Stimulated activated CD8-positive, alpha-beta memory T cell treated with anti-CD3 and anti-CD28 coated beads, Interleukin-15, amount 100 ng/mL, for 24 hours (primary cell): ENCODE measurements at places on chromosomes 7 and 10.

- peak; percentile 25 for DNase-seq
Measured at GRCh38 chr10:17229717-17229966, 1.6 kb downstream of the VIM start.

DNA sequence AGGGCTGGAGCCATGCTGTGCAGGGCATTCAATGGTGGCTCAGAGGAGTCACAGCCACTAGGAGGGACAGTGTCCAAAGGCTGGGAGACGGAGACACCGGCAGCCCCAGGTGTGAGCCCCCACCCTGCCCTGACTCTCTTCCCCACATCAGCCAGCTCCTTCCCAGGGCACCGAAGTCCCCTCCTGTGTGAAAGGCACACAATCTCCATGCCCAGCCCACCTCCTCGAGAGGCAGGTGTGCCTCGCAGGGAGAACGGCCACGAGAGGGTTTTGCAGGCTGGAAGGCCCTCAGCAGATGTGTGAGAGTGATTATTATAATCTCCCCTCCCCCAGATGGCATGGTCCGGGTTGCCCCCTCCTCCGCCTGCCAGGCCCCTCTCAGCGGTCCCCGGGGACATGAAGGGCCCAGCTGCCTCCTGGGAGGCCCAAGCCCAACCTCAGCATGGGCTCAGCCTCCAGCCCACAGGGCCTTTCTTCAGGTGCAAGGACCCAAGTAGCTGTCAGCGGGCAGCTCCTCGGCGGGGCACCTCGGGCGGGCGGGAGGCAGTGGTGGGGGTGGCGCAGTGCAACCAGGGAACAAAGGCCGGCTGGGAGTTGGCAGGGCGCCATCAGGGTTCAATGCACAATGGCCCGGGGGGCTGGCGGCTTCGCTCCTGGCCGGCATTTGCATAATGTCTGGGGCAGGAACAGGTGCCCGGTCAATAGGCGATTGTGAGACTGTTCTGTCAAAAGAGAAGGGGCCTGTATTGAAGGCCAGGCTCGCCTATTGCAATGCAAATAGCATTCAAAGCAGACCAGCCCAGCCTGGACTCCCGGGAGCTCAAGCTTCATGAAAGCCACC, 155.3 kb upstream of the ZMIZ1 start:
- DNase-seq = no peak

DNA sequence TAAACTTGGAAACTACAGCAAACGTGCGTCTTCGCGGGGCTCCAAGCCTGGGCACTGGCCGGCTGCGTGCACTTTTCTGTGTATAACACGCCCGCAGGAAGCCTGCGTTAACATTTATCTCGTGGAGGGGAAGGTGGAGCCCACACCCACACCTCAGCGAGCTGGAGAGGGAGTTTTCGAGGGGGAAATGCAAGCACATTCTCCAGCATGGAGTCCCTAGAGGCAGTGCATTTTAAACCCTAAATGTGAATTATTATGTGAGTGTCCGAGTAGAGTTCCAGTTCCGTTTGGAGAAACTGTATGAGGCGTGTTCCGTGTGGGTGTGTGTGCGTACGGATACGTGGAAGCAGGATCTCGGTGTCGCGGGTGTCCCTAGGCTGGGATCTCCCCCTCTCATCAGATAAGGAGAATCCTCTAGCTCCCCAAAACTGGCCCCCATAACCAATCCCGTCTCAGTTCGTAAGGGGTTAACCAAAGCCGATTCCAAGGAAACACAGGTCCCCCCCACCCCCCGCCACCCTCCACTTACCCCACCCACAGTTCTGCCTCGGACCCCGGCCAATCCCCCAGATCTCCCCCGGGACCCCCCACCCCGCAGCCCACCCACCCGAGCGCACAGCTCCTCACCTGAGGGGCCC, 403 bp downstream of the CDK6 start:
- DNase-seq = peak; percentile 26

GRCh38 chr10:68895041-68895440, 6.1 kb upstream of the DDX50 start:
- DNase-seq = no peak

GRCh38 chr7:138962561-138963270, 18.5 kb downstream of the KIAA1549 start:
- DNase-seq = no peak

DNA sequence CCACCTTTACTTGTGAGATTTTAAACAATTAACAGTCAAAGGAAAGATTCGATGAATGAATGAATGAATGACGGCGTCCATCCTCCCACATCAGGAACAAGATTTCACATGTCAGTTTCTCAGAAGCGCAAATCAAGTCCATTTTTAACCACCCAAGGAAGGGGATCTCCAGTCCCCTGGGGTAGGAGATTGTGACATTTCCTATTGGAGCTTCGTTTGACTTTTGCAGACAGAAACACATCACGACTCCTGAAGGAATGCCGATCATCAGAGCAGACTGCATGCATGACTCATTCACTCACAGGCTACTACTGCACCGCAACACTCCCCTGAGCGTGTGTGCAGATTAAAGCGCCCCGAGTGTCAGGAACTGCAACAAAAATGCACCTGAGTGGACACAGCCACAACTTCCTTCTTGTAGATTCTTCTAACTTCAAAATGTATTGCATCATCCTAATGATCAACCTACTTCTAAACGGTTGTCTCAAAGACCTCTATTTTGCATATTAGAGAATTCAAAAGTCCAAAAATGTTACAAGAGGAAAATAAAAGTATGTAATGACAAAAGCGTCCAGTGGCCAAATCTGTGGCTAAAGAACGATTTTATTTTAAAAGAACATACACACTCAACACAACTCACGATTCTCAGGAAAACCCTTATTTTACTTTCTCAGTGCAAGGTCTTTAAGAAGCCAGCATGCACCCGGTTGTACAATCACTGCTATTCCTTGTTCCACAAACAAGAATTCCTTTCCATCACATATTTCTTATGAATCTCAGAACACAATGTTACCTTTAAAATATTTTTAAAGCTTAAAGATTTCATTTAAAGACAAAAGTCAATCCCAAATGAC, 172.6 kb downstream of the FAM107B start:
- DNase-seq = no peak

DNA sequence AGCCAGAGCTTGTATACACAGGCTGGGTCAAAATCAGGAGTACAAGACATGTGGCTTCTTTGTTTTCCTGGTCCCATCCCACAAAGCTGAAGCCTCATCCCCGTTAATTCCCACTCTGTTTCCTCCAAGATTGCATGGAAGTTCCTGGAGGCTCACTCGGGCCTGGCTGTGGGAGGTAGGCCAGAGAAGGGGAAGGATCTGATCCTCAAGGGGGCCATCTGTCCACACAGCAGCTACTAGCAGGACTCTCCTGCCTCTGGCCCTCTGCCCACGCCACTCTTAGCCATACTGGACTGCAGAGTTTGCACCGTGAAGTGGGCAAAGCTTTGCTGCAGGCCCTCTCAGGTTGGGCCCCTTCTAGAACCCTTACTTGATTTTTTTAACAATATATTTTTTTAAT, 160.6 kb downstream of the FGFR2 start:
- DNase-seq = no peak

DNA sequence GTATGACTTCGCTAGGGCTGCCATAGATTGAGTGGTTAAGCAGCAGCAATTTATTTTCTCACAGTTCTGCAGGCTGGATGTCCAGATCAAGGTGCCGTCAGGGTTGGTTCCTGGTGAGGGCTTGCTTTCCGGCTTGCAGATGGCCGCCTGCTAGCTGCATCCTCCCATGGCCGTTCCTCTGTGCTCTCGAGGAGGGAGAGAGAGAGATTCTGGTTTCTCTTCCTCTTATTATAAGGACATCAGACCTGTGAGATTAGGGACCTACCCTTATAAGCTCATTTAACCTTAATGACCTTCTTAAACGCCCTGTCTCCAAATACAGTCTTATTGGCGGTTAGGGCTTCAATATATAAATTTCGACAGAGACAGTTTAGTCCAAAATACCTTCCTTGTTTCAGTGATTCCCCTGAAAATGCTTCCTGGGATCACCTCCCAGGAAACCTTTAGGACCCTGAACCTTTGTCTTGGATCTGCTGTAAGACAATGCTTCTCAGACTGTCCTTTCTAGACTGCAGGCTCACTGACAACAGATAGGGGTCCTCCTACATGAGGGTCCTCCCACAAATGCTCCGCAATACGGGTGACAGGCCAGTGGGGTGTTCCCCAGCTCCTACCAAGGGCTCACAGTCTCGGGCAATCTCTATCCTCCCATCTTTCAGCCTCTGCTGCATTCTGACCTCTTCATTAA, 82.5 kb upstream of the BAIAP2L1 start:
- no peak for DNase-seq

DNA sequence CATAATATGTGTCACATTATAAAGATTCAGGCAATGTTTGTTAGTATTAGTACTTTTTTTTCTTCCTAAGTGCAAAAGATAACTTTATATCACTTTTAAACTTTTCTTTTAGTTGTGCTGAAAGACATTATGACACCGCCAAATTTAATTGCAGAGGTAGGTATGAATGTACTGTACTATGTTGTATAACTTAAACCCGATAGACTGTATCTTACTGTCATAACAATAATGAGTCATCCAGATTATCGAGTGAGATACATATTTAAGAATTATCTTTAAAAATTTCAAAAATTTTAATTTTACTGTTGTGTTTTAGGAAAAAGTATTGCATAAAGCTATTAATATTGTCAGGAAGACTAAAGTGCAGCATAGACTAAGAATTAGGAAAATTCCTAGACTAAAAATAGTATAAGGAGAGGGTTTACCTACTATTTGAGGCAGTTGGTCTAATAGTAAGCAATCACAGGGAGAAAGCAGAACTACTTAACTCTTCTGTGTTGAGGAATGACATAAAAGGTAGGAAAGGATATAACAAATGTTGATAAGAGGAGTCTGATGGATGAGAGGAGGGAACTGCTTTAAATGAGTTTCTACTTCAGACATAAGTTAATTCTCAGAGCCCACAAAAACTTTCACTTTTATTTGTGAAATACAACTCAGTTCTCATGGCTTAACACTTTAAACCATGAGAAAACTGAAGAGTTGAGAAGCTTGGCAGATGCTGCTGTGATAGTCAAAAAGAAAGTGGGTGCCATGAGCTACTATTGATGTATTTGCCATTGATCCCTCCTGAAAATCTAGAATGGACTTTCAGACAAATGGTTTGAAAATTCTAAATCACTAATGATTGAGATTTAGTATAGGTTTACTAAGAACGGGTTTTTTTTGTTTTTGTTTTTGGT, 67.8 kb downstream of the PTEN start:
- DNase-seq = no peak

DNA sequence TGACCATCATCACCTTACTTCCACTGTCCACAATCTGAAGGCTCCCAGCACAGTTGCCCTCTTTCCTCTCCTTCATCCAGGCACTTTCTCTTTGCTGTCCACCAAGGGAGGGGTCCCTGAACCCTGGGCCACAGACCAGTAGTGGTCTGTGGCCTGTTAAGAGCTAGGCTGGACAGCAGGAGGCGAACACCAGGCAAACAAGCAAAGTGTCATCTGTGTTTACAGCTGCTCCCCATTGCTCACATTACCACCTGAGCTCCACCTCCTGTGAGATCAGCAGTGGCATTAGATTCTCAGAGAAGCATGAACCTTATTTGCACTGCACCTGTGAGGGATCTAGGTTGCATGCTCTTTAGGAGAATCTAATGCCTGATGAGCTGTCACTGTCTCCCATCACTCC, 27.7 kb downstream of the FZD1 start:
- DNase-seq = no peak

DNA sequence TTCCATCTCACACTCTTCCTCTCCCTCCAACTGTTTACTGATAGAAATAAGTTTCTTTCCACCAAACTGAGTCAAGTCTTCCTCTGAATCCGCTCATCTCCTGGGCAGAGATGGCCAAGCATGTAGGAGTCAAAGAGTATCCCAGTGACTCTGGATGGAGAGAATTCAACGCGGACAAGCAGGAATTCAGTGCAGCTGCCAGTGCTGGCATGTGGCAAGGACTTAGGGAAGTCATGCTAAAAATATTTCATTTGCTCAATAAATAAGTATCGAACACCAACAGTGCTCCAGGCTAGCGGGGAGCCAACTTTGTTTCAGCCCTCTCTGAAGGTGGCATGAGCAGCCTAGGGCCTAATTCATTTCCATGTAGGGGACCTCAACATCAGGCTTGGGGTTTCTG, 351.6 kb upstream of the ZMIZ1 start:
- no peak for DNase-seq

- no peak for DNase-seq
Measured at GRCh38 chr10:73529089-73529832, 33.4 kb upstream of the PPP3CB start.
